ENCODE measurements at places on chromosomes 12 and 14.

GRCh38 chr12:40192704-40193255, 32.0 kb upstream of the LRRK2 start:
- no peak for DNase-seq

DNA sequence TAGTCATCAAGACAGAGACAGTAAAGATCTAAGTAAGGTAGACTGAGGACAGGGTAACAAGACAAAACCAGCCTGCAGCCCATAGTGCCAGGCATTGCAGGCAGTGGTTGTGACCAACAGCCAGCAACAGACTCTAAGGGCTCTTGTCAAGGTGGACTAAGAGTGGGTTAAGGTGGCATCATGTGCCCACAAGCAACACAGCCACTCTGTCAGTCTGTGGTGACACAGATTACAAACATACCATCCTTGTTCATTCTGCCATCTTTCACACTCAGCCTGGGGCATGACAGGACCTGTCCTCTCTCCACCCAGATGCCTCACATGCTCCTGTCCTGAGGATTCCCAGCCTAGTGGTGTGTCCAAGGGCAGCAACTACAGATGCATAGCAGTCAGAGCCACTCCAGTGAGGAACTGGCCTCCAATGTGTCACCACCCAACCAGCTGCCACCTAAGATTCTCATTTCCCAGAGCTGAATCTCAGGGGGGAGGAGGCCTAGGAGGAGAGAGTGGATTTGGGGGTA, 28.3 kb downstream of the VDR start:
- DNase-seq = no peak

- DNase-seq = no peak
These were observed 17.3 kb upstream of the DHRS4 start for GRCh38 chr14:23936084-23936829.

DNA sequence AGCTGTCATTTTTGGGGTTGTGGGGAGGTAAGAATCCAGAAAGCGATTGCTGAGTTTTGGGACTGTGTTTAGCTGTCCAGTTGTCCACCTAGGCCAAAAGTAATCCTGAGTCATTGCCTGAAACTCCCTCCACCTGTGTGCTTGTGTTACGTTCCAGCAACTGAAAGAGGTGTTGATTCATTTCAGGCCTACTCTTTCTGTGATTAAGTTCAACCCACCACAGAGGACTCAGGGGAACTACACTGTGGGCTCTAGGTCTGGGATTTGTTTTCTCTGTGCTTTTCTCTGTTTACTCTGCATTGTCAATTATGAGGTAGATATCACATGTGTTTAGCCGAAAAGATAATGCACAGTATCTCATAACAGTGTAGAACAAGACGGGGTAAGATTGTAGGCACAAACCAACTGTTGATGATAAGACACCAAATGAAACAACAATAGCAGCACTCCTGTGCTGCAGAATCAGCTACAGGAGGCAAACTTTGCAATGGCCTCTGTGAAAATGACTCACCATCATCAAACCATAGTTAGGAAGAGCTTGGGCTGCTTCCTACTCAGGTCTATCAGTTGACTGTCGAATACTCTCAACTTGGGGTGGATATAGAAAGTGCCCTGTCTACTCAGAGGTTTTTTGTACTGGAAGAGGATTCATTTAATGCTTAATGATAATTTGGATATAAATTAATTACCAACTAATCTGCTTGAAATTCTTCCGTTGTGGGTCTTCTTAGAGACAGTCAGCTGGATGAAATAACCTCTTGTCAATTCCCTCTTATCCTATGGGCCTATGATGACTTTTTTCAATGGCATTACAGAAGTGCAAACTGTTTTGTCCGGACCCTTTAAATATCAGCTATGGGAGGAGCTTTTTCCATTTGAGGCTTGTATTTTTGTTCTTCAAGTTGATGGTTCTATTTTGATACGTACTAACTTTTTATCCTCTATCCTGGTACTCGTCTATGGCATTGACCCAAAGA, 385.9 kb downstream of the BMP4 start:
- no peak for DNase-seq

GRCh38 chr12:9813821-9814798, 13.2 kb upstream of the KLRF1 start:
- no peak for DNase-seq

- no peak for DNase-seq
These were observed 592 bp upstream of the USP15 start for GRCh38 chr12:62259631-62259992.

- DNase-seq = no peak
These were observed 29.5 kb upstream of the CISTR start for GRCh38 chr12:53781228-53781801.

GRCh38 chr12:18068355-18068754, 21.6 kb downstream of the RERGL start:
- DNase-seq = no peak
